ENCODE measurements at places on chromosomes 12 and 14. TPM values are rescaled to one million over a fixed set of nuclear protein-coding genes. Genes with fewer than 3 reads are reported as not detected.

The ADCY4 gene
- 1.9 TPM for total RNA-seq

The PTCSC3 gene
- not detected for total RNA-seq

DNA sequence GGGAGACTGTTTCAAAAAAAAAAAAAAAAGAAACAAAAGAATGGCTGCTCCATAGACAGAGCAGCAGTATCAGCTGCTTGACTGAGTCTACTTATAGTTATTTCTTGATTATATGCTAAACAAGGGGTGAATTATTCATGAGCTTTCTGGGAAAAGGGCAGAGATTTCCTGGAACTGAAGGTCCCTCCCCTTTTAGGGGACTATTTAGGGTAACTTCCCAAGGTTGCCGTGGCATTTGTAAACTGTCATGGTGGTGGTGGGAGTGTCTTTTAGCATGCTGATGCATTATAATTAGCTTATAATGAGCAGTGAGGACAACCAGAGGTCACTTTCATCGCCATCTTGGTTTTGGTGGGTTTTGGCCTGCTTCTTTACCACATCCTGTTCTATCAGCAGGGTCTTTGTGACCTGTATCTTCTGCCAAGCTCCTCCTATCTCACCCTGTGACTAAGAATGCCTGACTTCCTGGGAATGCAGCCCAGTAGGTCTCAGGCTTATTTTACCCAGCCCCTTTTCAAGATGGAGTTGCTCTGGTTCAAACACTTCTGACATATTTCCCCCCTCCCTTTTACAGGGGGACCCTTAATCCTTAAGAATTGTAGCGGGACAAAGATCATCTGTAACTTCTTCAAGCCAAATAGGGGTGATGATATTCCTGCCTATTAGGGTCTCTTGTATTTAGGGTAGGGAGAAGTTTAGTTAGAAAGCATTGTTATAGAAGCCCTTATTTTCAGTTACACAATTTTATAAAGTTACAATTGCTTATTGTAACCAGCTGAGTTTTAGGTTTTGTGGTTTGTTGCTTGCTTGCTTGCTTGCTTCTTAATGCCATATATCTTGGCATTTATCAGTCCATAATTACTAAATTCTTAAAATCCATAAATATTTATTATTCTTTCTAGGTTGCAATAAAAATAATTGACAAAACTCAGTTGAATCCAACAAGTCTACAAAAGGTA is 42.5 kb downstream of the MARK3 start:
- no peak overlapping the region for H3K27ac ChIP-seq
- no peak overlapping the region for H3K4me3 ChIP-seq

DNA sequence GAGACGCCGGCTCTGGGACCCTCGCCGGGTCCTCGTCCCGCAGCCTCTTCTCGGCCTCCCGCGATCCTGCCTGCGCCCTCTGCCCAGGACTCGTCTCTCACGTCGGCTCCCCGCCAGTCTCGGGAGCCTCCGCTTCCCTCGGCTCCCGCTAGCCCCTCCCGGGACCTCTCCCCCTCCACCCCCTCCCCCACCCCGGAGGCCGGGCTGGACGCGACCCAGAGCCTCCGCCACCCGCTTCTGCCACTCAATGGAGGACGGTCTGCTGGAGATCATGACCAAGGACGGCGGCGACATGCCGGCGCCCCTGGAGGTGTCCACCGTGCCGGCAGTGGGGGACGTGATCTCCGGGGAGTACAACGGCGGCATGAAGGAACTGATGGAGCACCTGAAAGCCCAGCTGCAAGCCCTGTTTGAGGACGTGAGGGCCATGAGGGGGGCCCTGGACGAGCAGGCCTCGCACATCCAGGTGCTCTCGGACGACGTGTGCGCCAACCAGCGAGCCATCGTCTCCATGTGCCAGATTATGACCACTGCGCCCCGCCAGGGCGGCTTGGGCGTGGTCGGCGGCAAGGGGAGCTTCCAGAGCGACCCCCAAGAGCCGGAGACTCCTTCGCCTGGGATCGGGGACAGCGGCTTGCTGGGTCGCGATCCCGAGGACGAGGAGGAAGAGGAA is 568 bp downstream of the CCDC184 start:
- no peak overlapping the region for H3K27ac ChIP-seq
- H3K4me3 ChIP-seq: peak overlapping the region; percentile 75
- peaks cover 44% of the 10 kb centered on the region for H3K27me3 ChIP-seq
- H3K4me1 ChIP-seq: peaks cover 5% of the 10 kb centered on the region

- peaks cover 14% of the 10 kb centered on the region for H3K27me3 ChIP-seq
- peaks cover 38% of the 10 kb centered on the region for H3K4me1 ChIP-seq
- peaks cover 3% of the 10 kb centered on the region for H3K36me3 ChIP-seq
- no peak for DNase-seq
- peak overlapping the region; percentile 47 for H3K4me3 ChIP-seq
- peak overlapping the region; percentile 91 for H3K27ac ChIP-seq
Measured at GRCh38 chr14:68979722-68980451, 785 bp upstream of the ACTN1 start.

DNA sequence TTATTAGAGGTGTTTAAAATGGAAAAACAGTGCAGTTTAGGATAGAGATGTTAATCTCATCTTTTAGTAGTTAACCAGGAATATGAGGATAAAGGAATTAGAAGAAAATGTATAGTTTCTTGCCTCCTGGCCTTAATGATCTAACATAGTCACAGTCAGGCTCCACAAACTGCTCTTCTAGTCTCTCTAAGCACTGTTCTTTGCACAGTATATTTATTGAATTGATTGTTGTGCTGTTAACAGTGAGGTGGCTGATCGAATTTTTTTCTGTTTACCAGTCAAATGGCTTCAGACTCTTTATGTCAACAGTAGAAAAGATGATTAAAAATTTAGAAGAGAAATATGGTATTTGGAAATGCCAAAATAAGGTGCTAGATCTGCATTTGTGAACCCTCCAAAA is 37.8 kb downstream of the ATF7IP start:
- H3K27me3 ChIP-seq: no peaks in the 10 kb centered on the region
- DNase-seq: no peak
- peaks cover 6% of the 10 kb centered on the region for H3K4me1 ChIP-seq
- no peaks in the 10 kb centered on the region for H3K36me3 ChIP-seq
- H3K4me3 ChIP-seq: no peak overlapping the region

DNA sequence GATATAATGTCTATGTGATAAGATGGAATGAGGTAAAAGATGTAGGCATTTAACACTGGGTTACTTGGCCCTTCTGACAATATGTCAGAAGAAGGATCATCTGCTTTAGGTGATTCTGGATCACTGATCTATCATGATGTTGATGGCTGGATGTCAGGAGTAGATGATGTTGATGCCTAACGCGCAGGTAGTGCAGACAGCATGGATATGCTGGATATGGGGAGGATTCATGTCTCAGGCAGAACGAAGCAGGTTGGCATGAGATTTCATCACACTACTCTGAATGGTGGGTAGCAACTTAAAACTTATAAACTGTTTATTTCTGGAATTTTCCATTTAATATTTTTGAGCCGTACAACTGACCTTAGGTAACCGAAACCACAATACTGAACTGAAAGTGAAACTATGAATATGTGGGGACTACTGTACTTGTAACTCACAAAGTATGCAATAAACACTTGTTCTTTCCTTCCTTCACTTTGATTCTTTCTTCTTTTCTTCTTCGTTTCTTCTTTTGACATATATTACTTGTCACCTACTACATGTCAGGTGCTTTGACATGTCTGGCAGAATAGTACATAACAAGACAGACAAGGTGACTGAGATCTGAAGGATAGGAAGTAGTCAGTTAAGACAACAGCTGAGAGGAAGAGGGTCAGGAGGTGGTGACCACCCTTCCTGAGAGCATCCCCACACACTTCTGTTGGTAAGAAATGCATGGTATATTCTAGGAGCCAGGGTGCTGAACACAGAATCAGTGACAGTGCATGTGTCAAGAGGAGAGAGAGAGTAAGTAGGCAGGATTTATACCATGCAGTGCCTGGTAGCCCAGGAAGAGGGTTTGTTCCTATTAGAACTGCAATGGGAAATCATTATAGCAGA is 238.8 kb downstream of the PPFIA2 start:
- H3K36me3 ChIP-seq: no peaks in the 10 kb centered on the region
- no peaks in the 10 kb centered on the region for H3K4me1 ChIP-seq
- H3K27me3 ChIP-seq: no peaks in the 10 kb centered on the region
- no peak overlapping the region for H3K4me3 ChIP-seq
- no peak for DNase-seq

DNA sequence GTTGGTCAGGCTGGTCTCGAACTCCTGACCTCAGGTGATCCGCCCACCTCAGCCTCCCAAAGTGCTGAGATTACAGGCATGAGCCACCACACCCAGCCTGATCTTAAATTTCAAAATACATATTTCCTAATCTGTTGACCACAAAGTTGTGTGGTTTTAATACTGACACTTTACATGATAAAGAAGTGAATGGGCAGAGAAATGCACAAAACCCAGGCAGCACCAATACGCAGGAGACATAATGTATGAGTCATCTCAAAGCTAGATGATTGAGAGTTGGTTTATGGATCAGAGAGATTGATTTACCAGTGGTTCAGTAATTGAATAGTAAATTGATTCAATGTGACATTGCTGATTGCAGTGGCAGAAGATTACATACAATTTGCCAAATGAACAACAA is 19.2 kb upstream of the PPP2R5E start:
- no peak overlapping the region for H3K27ac ChIP-seq
- H3K36me3 ChIP-seq: no peaks in the 10 kb centered on the region
- H3K4me3 ChIP-seq: no peak overlapping the region
- no peak for DNase-seq

- H3K4me1 ChIP-seq: no peaks in the 10 kb centered on the region
- H3K27ac ChIP-seq: no peak overlapping the region
- H3K4me3 ChIP-seq: no peak overlapping the region
- no peaks in the 10 kb centered on the region for H3K27me3 ChIP-seq
Measured at GRCh38 chr12:30630076-30630978, 65.3 kb downstream of the IPO8 start.

DNA sequence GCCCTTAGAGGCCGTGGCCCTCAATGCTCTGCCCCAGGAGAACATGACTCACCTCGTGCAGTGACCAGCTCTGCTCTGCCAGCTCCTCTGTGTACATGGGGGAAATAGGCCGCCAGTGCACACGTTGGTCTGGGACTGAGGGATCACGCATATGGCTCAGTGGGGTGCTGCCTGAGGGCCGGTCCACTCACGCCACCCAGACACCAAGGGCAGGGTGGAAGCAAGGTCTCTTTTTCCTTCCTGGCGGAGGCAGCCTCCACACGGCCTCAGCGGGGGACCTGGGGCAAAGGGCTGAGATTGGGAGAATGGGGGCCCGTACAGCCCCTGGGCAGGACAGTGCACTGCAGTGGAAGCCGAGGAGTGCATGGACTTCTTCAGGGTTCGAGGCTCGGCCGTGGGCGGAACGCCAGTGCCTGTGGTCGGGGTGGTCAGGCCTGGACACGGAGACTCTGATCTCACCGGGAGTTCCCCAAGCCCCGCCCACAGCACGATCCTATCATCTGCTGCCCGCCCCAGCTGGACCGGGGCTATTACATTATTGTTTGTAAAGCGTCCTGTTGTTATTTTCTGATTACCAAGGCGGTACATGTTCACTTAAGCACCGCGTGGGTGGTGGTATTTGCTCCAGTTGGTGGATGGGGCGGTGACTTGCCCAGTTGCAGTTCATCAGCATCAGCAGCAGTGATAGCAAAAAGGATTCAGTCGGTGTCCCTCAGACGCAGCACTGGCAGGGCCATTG is 38.8 kb upstream of the TDRD9 start:
- no peak overlapping the region for H3K4me3 ChIP-seq
- no peaks in the 10 kb centered on the region for H3K36me3 ChIP-seq
- H3K27ac ChIP-seq: no peak overlapping the region
- H3K27me3 ChIP-seq: no peaks in the 10 kb centered on the region
- no peak for DNase-seq
- H3K4me1 ChIP-seq: no peaks in the 10 kb centered on the region
